ENCODE measurements at places on chromosomes 2 and 18.

GRCh38 chr2:74137651-74138599 is 9.8 kb downstream of the BOLA3 start:
- no peak for DNase-seq

GRCh38 chr2:128691526-128691925 is 372.9 kb upstream of the HS6ST1 start:
- no peak for DNase-seq

DNA sequence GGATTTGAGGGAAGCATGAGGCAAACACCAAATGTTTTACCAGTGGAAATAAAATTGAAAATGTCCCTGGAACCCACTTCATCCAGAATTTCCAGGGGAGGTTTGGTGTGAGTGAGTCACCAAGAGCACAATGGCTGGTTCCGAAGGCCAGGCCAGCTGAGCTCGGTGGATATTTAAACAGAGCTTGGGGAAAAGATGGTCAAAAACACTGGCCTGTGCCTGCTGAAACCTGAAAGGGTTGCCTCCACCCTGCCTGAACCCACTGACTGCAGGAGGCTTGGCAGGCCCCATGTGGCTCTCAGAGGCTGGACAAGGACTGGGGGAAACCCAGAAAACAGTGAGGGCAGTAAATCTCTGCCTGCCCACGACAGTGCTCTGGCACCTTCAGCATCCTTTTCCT is 93.9 kb downstream of the TTC32 start:
- DNase-seq, result no peak

- DNase-seq, result no peak
Observed at GRCh38 chr2:157572725-157573124, 55.9 kb downstream of the ACVR1C start.

GRCh38 chr2:175490360-175490791 is 308.9 kb upstream of the ATP5MC3 start:
- DNase-seq, result no peak

- DNase-seq, result no peak
Observed at GRCh38 chr2:126467367-126468054, 188.4 kb upstream of the GYPC start.

- no peak for DNase-seq
Observed at GRCh38 chr2:178005756-178006155, 66.8 kb downstream of the PDE11A start.

GRCh38 chr2:202612145-202612544 is 22.6 kb upstream of the FAM117B start:
- DNase-seq, result no peak

DNA sequence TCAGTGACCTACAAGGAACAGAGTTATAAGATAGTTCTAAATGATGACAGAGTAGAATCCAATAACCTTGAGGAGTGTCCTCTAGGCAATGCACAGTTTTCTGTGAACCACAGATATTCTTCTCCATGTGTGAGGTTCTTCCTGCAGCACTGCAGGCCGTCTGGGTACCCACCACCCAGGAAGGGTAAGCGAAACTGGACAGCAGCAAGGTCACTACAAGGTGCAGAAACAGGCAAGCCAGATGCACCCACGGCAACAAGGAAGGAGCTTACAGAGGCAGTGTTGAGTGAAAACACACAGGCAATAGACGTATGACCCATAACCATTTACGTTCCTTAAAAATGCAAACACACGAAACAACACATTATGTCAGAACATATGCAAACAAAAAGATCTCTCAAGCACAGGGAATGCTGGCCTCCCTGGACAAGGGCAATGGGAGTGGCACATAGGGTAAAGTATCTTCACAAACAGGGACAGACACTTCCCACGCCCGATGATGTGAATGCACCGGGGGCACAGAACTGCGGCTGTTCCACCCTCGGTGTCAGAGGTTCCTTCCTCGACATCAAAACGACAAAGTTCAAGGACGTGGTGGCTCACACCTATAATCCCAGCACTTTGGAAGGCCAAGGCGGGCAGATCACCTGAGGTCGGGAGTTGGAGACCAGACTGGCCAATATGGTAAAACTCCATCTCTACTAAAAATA is 84.1 kb downstream of the NDUFA10 start:
- no peak for DNase-seq

GRCh38 chr2:218952160-218952559 is 7.3 kb upstream of the CDK5R2 start:
- no peak for DNase-seq

DNA sequence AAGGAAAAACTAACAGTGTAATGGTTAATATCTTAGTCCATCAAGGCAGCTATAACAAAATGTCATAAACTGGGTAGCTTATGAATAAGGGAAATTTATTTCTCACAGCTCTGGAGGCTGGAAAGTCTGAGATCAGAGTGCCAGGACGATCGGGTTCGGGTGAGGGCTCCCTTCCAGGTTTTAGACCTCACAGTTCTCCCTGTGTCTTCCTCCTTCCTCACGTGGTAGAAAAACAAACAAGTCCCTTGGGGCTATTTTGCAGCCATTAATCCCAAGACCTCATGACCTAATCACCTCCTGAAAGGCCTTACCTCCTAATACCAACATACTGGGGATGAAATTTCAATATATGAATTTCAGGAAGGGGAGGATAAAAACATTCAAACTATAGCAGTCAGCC is 455.9 kb downstream of the CNTNAP5 start:
- DNase-seq, result no peak

GRCh38 chr18:12861637-12862036 is 22.4 kb downstream of the PTPN2 start:
- no peak for DNase-seq

GRCh38 chr2:113867571-113867970 is 22.3 kb upstream of the ACTR3 start:
- DNase-seq, result no peak

DNA sequence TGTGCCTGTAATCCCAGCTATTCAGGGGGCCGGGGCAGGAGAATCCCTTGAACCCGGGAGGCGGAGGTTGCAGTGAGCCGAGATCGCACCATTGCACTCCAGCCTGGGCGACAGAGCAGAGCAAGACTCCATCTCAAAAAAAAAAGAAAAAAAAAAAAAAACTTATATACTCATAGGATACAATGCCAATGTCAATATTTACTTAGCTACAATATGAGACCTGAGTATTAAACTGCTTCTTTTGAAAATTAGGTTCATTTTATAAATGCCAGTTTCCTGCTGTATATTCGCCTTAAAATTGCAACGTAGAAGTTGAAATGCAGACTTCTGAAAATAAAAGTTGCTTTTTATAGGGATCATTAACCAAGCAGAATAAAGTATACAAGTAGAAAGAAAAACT is 2.3 kb downstream of the SLC35F5 start:
- no peak for DNase-seq

DNA sequence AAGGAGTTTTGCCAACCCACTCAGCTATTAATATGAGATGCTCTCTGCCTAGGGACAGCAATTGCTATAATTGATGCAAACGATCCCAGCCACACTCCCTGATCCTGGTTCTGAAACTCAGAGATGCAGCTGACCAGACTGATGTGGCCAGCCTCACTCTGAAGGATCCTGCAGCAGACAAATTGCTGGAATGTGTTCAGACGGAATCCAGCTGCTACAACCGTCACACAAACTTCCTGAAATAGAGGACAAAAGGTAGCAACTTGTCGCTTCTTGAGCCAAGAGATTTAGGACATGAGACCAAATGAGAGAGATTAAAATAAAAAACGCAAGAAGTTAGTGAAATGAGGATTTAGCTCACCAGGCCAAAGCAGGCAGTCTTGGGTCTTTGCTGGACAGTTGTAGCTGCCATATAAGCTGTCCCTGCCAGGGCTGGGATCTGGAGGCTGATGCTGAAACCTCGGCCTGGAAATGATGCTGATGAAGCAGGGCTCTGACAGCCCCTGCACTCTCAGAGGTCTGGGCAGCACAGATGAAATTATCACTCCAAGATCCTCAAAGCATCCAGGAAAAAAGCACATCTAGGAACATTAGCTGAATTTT is 8.3 kb upstream of the YWHAQ start:
- no peak for DNase-seq

- peak; percentile 86 for DNase-seq
Observed at GRCh38 chr18:13464432-13465123, 246.0 kb downstream of the LDLRAD4 start.

GRCh38 chr2:27271631-27272340 is 3.4 kb upstream of the DNAJC5G start:
- DNase-seq, result no peak

- no peak for DNase-seq
Observed at GRCh38 chr2:63425606-63426005, 162.7 kb downstream of the WDPCP start.

DNA sequence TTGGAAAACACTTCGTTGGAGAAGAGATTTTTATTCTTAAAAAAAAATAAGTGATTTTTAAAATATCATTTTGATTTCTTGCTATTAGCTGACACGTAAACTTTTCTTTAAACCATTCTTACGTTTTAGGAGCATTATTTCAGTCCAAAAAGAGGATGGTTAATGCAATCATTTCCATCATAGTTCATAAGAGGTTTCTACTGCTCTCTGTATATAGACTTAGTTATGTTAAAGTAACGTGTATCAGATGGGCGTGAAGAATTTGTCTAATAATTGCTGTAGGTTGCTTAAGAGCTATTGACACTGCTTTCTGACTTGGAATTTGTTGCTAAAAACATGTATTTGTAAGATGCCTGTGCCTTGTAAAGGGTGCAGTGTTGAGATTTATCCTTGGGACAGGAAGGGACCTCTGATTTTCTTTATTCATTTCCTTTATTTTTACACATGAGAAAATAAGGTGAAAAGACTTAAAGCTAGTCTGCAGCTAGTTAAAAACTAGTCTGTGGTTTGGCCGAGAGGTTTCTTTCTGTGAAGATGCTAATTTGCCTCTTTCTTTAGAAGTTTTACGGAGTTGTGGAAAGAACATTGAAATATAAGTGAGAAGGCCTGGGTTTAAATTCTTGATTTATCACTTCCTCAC is 2.9 kb downstream of the ANKRD12 start:
- peak; percentile 38 for DNase-seq

DNA sequence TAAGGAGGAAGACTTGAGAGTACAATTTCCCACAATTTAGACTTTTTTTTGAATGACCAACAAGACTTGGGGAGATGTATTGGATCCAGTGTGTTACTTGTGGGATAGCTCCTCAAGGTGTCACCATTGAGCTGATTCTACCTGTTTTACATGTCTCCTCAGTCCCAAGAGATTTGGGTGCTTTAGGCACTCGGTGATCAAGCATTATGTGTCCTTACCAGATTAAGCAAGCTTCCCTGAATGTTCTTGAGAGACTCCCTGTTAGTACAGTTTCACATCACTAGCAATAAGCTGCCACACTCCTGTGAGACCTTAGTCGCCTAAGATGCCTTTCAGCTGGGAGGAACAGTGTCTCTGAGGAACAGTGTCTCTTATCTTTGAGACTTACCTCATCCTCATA is 384.3 kb upstream of the SYT4 start:
- no peak for DNase-seq
